ENCODE measurements at places on chromosomes 6 and 20.

- peak; percentile 87 for DNase-seq
These were observed 43.6 kb downstream of the C6orf15 start for GRCh38 chr6:31068669-31069340.

DNA sequence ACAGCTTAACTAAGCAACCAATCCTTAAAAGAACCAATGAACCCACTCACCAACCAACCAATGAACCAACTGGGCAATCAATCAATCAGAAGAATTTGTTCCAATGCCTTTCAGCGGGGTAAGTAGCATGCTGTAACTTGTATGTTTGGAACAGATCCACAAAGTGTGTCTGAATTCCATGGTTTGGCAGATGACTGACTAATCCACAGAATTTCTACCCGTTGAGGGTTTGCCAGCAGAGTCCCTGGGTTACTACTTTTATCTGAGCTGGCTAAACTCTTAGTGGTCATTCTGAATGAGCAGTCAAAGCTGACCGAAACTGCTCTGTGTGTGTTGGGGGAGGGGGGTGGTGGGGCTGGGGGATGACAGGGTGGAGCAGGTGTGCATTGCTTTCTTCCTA lies 125.0 kb upstream of the JAG1 start:
- DNase-seq = peak; percentile 86

- DNase-seq = no peak
These were observed 9.9 kb downstream of the MAP3K4 start for GRCh38 chr6:161001421-161001820.

DNA sequence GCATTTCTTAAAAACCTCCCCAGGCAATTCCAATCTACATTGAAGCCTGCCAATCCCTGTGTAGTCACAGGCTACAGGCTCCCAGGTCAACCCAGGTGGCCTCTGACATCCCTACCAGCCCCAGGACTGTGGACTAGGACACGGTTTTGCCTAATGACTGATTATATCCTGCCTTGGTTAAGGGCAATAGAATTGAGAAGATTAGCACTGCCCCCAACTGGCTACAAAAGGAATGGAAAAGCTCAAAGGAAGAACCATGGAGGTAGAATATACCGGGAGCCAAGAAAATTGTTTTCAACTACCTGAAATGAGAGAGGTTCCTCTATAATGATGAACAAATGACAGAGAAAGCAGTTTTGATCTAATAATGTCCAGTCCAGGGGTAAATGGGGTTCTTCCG lies 421.1 kb upstream of the AGPAT4 start:
- DNase-seq = peak; percentile 36

DNA sequence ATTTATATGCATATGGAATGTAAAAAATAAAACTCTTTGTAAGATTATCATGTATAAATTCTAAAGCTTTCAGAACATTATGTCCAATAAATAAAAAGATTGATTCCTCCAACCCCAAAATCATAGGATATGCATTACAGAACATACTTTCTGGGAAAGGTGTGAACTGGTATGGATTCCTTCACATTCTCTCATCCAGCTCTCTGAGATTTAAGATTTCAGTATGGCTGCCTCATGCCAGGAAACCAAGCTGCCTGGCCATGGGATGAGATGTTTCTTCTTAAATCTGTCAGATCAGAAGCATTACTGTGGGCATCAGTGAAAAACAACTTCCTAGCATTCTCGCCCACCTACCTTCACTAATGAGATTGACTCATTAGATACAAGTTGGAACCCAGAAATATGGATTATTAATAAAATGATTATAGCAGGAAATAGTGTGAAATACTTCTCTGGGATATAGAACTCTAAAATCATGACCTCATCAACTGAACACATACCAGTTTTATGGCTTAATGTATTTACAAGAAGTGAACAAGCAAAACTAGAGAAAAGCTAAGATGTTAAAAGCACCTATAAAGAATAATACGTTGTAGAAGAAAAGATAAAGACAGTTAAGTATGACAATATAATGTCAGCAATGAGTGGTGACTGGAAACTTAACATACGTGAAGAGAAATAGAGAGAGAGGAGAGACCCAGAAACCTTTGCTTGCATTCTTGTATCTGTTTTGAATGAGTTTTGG lies 171.6 kb upstream of the PHACTR1 start:
- no peak for DNase-seq

DNA sequence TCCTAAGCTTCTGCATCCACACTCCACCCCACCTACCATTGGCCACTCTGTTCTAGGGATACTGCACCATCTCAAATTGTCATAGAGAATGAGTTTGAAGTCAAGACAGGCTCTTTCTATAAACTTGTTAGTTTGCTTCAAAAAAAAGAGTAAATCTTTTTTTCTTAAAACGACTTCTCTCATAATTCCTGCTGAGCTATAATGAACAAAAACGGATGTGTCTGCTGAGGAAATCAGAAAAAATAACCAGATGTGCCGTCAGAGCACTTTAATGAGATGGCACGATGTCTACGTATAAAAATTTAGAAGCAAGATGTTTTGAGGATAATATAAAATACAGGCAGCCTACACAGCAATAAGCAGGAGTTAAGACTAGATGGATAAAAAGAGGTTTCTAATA lies 24.0 kb upstream of the DDO start:
- no peak for DNase-seq

GRCh38 chr6:44867571-44868334 lies 460.4 kb upstream of the RUNX2 start:
- no peak for DNase-seq

DNA sequence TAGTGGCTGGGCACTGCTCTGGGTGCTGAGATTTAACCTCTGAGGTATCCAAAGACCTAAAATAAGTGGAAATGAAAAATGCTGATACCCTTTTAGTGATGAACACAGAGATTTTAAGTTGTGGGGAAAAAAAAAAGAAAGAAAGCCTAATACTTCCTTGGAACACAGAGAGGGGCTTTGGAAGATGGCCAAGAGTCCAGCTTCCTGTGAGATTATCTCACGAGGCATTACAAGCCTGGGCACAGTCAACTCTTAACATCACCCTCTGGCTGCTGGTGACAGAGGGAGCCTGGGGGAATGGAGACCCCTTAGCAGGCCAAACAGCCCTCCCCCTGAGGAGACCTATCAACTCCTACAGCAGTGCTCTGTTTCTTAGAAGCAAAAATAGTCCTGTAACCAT lies 19.7 kb downstream of the BTN2A1 start:
- no peak for DNase-seq

DNA sequence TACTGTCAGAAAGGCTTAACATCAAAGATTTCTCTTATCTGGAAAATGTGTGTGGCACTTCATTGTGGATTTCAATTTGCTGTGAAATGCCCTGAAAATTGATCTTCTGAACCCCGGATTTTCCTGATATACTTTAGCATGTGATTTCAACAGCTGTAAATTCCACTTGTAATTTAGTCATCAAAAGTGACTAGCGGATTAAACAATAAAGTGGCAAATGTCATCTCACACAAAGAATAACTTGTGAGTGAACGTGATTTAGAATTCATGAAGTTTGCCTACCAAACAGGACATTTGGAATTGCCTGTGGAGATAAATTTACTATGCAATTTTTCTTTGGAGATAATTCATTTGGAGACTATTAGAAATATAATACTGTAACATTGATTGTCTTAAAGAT lies 601.6 kb downstream of the COL12A1 start:
- no peak for DNase-seq

DNA sequence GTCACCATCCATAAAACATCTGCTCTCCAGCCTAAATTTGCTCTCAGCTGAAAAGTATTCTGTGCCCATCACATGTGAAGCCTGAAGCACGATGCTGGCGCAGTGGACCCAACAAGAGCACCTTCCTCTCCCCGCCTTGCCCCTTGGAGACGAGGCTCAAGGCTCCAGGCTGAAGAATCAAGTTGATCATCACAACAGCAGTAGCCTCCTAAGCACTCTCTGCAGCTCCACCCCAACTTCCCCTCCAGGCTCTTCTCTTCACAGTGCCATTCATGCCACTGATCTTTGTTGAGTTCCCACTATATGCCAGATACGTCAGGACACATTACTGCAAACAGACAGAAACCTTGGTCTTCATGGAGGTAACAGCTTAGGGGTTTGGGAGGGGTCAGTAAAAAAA lies 41.6 kb upstream of the ZNF217 start:
- DNase-seq = no peak

- peak; percentile 50 for DNase-seq
These were observed 3.8 kb downstream of the TRAF3IP2 start for GRCh38 chr6:111601886-111602285.

- DNase-seq = no peak
These were observed 145.2 kb downstream of the SYCP2 start for GRCh38 chr20:59788196-59788735.
